ENCODE measurements at places on chromosomes 3 and 15.

DNA sequence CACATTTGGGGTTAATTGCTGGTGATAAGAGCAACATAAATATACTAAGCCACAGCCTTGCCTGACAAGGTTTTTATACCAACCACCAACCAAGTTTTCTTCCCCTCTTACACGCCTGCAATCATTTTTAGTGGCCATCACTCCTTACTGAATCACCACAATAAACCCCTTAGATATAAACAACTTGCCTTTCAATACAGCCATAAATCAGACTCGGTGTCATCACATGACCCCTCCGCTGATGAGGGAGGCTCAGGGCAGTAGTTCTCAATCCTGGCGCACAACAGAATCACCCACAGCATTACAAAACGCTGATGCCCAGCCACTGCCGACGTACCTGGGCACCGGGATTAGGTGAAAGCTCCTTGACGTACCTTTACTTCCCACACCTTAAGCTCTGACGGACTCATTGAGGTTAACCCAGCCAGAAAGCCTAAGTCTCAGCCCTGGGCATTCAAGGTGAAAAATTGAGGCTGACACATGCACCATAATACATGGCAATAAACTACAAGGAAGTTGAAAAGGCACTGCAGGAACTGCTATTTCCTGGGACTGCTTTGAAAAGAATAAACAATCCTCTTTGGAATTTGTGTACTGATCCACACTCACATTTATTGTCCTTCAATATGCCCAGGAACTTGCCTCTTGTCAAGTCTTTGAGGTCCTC lies 17.1 kb downstream of the ADCY5 start:
- DNase-seq = no peak

DNA sequence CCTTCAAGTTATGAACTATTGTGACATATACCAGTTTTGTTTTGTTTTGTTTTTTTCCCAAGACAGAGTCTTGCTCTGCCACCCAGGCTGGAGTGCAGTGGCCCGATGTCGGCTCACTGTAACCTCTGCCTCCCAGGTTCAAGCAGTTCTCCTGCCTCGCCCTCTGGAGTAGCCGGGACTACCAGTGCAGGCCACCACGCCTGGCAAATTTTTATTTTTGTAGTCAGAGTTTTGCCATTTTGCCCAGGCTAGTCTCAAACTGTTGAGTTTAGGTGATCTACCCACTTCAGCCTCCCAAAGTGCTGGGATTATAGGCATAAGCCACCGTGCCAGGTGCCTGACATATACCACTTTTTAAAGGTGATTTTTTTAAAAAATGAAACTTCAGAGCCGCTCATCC lies 74.6 kb downstream of the ARRDC4 start:
- DNase-seq = no peak

GRCh38 chr3:55934771-55935170 lies 447.7 kb upstream of the WNT5A start:
- DNase-seq = no peak

GRCh38 chr15:74007820-74008371 lies 13.4 kb downstream of the PML start:
- DNase-seq = no peak

GRCh38 chr15:98953968-98954367 lies 53.6 kb downstream of the PGPEP1L start:
- no peak for DNase-seq

GRCh38 chr3:172145031-172145686 lies 105.8 kb downstream of the FNDC3B start:
- no peak for DNase-seq

- DNase-seq = no peak
Observed at GRCh38 chr3:172675441-172676193, 35.2 kb downstream of the NCEH1 start.

GRCh38 chr3:142693136-142693853 lies 30.5 kb upstream of the TRPC1 start:
- DNase-seq = no peak

DNA sequence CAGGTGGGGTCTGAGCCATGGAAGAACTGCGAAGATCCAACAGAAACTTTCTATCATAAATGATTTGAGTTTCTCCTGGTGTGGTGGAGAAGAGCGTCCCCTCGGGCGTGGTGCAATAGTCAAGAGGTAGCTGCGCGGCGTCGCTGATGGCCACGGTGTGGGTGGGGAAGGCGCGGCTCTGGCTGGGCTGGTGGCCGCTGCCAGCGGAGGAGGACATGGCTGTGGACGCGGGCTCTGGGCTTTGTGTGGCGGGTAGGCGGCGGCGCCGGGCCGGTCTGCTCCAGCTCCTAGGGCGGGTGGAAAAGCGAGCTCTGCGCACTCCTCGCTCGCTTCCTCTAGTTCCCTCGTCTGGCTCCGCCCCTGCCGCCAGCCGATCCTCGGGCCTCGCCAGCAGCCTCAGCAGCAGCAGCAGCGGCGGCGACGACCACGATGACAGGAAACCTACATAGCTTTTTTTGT lies 5.9 kb downstream of the STARD9 start:
- DNase-seq = peak; percentile 73

DNA sequence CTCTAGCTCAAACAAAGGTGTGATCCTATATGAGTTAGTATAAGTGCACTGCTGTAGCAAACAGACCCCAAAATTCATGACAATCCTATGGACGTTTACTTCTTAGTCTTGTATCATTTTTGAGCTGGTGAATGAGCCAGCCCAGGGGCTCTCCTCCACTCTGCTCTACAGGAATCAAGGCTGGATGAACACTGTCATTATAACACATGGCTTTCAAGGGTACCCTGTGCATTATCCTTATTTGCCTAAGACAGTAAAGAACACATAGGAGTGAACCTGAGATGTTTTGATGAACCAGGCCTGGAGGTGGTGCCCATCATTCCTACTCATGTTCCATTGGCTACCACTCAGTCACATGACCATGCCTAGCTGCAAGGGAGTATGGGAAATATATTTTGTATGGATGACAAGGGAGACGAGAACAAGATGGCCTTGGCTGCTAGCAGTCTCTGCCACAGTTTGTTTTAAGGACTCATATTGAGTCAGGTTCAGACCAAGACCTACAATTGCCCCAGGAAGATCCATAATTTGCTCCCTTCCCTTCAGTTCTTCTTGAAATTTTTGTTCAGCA lies 107.4 kb upstream of the HES1 start:
- no peak for DNase-seq

GRCh38 chr3:129501630-129502029 lies 26.8 kb upstream of the RHO start:
- DNase-seq = no peak

DNA sequence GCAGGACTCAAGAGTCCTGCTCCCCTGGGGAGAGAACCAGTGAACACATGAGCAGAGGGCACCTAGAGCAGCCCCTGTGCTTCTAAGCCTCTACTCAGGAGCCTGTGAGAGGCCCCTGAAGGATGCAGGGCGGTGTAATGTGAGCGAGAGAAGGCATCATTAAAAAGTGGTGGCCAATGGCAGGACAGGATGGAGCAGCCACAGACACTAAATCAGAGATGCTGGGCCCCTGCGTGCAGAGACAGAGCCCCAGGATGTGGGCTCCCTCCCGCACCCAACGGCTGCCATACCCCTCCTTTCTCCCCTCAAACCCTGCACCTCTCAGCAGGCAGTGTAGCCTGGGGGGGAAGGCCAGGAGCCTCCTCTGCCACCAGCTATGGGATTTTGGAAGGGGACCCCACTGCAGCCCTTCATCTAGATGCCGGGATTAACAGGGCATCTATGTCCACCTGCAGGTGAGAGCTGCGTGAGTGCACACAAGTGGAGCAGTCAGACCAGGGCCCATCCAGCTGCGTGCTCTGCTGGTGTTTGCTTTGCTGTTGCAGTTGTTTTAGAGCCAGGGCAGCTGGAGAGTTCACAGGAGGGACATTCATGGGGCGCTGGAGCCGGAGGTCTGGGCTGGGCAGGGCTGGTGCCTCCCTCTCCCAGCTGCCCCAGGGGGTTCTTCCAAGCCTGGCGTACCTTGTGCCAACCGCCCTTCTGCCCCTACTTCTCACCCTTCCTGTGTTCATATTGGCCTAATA lies 5.1 kb upstream of the IQSEC1 start:
- no peak for DNase-seq

GRCh38 chr3:41363830-41364523 lies 164.7 kb downstream of the CTNNB1 start:
- no peak for DNase-seq

- DNase-seq = no peak
Observed at GRCh38 chr3:8990266-8991215, 27.3 kb upstream of the RAD18 start.

- no peak for DNase-seq
Observed at GRCh38 chr15:101006931-101007691, 88.0 kb downstream of the LRRK1 start.

DNA sequence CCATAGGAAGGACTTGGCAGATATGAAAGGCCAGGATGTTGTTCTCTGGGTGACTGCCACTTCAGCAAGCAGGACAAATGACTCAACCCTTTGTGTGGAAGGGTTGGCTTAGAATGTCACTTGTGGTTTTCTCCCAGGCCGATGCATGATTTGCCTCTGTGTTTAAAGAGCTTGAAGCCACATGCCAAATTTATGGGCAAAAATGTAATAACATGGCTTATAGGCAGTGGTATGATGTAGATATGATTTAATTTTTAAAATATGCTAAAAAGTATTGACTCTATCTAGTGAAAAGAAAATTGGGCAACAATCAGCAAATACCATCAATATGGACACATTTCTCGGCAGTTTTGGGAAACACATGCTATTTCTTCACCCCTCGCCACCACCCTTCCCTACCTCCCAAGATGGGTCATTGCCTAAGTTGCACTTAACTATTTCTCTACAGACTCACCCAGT lies 114.6 kb downstream of the CYP19A1 start:
- no peak for DNase-seq

DNA sequence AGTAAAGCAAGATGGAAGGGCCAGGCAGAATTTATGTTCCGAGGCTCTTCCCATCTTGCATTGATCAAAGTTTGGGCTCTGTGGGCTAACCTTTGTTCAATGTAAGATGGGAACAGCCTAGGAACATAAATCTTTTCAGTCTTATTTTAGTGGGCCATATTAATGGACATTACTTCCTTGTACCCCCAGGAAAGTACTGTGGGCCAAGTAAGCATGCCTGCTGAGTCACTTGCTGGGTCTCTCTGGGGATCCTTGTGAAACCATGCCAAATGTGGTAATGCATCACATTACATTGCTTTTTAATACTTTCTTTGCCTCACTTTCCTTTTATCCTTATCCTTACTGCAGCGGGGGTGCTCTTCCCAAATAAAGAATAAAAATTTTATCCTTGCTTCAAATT lies 349.5 kb upstream of the POU1F1 start:
- no peak for DNase-seq

DNA sequence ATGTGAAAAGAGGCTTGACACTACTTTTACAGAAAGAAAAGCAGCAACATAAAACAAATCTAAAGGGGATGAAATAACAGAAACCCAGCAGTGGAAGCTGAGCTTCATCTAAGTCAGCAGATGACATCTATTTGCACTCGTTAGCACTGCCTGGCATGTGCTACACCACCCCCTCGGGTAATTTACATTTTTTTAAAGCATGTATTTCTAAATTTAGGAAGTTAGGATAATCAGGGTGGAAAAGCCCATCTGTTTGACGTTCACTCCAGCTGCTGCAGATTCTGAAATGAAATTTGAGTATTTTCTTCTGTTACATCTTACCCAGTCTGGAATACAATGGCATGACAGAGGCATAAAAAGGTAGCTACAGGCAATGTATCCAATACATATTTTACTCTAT lies 20.7 kb downstream of the IGSF11 start:
- DNase-seq = no peak

GRCh38 chr15:32107477-32108080 lies 77.3 kb downstream of the CHRNA7 start:
- DNase-seq = no peak

DNA sequence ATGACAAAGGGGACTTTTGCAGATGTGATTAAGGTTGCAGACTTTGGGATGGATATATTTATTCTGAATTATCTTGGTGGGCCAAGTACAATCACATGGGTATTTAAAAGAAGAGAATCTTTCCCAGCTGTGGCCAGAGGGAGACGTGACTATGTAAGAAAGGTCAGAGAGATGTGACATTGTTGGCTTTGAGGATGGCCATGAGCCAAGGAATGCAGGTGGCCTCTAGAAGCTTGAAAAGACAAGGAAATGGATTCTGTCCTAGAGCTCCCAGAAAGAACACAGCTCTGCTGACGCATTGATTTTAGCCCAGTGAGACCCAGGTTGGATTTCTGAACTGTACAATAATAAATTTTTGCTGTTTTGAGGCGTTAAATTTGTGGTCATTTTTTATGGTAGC lies 616.0 kb upstream of the TBL1XR1 start:
- DNase-seq = no peak

DNA sequence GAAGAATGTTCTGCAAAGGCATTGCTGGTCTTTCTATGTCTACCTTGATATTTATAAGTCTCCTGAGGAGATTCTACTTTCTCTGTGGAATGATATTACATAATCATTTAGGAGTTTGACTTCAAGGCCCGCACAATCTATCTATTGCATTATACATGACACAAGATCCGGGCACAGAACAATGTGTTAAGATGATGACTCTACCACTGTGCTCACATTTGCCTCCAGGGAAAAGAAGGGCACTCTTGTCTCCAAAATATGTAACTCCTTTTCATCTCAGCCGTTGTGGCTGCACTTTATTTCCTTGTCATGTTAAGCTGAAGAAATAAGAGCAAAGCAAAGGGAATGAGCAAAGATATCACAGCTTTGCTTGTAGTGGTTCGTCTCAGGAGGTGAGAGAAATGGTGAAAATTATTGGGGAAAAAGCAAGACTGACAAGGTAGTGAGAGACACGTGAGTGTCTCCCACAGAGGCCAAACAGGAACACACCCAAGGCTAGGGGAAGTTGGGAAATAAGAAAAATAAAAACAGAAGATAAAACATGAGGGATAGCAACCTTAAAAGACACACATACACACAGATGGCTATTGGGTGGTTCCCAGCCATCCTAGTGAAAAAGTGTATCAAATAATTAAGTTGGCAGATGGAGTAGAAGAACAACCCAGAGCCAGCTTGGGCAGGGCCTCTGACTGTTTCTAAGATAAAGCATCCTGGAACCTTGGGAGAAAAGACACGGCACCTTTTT lies 184.3 kb downstream of the P3H2 start:
- no peak for DNase-seq

DNA sequence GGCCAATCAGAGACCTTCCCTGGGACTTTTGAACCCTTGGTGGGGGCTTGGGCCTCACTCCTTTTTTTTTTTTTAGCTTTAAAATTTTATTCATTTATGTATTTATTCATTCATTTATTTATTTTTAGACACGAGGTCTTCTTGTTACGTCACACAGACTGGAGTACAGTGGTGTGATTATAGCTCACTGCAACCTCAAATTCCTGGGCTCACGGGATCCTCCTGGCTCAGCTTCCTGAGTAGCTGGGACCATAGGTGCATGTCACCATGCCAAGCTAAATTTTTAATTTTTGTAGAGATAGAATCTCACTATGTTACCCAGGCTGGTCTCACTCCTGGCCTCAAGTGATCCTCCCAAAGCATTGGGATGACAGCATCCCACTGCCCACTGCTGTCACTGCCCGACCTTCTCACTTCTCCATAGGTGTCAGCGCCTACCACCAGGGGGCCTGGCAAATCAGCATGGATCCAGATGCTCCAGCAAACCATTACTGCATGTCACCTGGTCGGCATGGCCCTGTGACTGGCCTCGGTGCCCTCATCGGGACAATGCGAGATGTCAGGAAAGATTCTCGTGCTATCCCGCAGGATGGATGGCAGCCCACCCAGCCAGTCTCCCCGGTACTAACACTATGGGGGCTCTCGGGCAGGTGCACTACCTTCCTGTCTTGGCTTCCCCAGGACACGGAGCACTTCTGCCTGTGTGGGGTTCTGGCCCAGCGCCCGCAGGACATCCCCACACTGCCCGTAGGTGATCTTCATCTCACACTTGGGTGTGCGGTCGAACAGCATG lies 3.0 kb downstream of the MYL3 start:
- peak; percentile 9 for DNase-seq

Data from activated naive CD4-positive, alpha-beta T cell (primary cell).